ENCODE measurements at places on chromosomes 16 and 17.

- no peak for DNase-seq
Measured at GRCh38 chr17:31509095-31509804, 117.8 kb downstream of the RAB11FIP4 start.

GRCh38 chr16:50207652-50208051, 54.5 kb downstream of the TENT4B start:
- no peak for DNase-seq

- no peak for DNase-seq
Measured at GRCh38 chr17:52047086-52047485, 111.4 kb downstream of the CA10 start.

DNA sequence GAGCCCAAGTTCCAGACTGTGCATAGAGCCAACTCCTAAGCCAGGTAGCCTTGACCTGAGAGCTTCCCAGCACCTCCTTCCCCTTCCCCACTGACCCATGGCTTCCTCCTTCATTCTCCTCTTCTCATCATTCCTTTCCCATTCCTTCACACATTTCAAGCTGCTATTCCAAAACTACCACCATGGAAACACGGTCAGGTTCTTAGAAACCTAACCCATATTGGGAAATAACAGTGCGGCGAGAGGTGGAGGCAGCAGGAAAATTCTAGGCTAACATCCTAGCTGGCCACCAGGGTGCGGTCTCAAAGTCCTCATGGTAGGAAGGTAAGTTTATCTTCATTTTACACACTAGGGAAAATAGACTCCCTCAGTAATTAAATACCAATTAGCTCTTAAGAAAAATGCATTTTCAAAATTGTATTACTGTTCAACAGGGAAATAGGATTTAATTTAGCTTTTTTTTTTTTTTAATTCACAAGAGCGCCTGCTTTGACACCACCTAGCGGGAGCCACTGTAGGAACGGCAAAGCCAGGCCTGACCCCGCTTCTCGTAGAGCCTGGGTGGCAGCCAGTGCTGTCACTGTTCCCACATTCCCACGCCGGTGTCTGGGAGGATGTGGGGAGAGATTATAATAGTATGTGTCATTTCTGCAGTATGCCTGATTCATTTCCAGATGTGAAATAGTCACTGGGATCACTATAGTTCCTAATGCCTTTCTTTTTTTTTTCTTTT, 14.0 kb upstream of the SPHK1 start:
- no peak for DNase-seq

DNA sequence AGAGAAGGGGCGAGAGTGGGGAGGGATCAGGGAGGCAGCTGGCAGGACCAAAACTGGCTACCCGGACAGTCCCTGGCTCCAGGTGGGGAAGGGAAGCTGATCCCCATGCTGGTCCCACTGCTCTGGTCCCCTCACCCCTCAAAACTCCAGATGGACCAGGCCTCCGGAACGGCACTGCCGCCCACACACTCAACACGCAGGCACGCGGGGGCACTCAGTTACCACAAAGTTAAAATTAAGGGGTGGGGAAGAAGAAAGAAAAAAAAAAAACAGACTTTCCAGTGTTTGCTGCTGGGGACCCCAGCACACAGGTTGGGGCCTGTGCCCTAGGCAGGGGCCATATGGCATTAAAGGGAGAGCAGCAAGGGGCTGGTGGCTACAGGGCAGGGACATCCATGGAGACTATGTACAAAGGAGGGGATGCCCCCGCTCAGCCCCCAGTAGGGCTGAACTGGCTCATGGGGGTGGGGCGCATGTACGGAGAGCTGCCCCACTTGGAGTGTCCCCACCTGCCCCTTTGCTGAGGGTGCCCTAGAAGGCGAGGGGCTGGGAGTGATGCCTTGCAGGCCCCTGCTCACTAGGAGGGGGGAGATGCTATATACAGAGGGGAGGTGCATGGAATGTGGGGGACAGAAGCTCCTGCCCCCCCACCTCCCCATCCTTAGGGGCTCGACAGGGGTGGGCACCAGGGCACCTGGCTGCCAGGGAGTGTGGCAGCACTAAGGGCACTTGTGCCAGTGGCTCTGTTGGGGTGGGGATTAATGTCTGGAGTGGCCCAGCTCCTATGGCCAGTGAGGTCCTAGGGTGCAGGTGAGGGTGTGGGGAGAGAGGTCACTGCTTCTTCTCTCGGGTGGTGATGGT, 5.6 kb downstream of the TP53I13 start:
- DNase-seq: no peak

- DNase-seq: no peak
Measured at GRCh38 chr16:50318796-50319578, 49.8 kb downstream of the BRD7 start.

GRCh38 chr17:413016-413350, 60.4 kb upstream of the RPH3AL start:
- DNase-seq: no peak

- DNase-seq: no peak
Measured at GRCh38 chr17:16905593-16906191, 66.2 kb downstream of the TNFRSF13B start.

DNA sequence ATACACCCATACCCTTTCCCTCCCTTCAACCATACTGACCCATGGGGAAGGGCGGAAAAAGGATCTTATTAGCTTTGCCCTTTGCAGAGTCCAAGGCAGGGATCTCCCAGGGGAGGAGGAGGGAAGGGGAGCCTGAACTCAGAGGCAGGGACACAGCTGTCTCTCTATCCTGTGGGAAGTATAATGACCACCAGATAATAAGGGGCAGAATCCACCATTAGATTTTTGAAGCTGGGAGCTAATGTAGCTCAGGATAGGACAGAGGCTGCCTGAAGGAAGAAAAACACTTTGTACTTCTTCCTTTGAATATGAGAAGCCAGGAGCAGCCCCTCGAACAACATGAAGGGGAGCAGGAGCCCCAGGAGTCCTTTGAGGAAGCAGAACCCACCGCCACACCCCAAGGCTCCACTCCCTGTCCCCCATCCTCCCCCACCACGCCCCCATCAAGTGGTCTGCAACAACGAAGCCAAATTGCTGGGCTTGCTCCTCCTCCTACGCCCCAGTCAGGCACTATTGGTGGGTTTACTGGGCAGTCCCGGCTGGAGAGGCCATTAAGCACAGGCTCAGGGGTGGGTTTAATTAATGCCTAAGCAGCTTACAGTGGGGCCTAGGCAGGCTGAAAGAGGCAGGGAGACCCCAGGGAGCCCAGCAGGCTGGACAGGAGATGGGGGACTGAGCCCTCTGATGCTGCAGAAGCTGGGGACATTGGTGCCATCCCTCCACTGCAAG, 5.3 kb downstream of the MPP2 start:
- DNase-seq: no peak

GRCh38 chr16:47815655-47816054, 340.1 kb downstream of the ABCC12 start:
- DNase-seq: no peak

DNA sequence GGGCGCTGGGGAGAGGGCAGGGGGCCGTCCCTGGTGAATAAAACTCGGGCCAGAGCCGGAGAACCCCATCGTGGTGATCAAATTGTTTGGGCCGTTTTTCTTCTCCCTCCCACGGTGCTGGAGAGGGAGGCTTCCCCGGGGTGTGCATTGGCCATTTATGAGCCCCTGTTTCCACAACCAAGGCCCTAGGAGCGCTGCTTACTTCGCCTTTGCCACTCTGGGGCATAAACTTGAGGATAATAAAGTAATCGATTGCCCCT, 544 bp downstream of the CCP110 start:
- no peak for DNase-seq

DNA sequence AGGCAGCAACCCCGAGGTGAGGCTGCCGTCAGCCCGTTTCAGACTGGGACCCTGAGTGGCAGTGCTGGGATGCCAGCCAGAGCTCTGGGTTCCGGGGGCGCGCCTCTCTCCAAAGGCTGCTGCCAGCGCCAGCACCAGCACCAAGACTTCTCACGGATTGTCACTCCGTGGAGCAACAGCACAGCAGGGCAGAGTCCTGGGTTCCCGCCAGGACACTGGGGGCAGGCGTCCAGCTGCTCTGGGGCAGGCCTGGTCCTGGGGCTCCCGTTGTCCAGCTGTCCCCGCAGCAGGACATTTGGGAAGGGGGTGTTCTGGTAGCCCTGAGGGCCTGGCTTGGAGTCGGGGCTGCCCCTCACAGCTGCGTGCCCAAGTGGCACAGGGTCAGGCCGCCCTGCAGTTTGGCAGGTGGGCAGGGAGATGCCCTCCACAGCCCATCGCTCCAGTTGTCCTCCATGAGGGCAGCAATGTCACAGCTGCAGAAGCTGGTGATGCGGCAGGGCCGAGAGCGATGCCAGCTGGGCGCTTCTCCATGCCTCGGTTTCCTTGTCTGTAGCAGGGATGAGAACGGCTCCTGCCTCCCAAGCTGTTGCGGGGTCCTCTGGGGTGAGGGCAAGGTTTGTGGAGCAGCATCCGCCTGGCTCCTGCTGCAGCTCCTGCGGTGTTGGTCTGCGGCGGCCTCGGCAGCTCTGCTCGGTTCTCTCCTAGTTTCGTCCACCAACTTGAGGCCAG, 137.3 kb upstream of the CIBAR2 start:
- no peak for DNase-seq

DNA sequence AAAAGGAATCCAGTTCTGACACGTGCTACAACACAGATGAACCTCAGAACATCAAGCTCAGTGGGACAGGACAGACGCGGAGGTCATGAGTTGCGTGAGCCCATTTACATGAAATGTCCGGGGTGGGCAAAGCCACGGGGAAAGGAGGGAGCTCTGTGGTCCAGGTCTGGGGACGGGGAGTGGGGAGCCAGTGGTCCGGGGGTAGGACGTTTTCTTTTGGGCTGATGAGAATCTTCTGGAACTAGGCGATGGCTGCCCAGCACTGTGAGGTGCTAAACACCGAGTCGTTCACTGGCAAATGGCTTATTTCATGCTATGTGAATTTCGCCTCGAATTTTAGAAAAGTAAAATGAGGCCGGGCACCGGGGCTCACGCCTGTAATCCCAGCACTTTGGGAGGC, 2.6 kb upstream of the LMF1 start:
- no peak for DNase-seq

- DNase-seq: no peak
Measured at GRCh38 chr17:50123649-50124349, 6.2 kb downstream of the SAMD14 start.

GRCh38 chr16:62035115-62036092, 834 bp downstream of the CDH8 start:
- no peak for DNase-seq

DNA sequence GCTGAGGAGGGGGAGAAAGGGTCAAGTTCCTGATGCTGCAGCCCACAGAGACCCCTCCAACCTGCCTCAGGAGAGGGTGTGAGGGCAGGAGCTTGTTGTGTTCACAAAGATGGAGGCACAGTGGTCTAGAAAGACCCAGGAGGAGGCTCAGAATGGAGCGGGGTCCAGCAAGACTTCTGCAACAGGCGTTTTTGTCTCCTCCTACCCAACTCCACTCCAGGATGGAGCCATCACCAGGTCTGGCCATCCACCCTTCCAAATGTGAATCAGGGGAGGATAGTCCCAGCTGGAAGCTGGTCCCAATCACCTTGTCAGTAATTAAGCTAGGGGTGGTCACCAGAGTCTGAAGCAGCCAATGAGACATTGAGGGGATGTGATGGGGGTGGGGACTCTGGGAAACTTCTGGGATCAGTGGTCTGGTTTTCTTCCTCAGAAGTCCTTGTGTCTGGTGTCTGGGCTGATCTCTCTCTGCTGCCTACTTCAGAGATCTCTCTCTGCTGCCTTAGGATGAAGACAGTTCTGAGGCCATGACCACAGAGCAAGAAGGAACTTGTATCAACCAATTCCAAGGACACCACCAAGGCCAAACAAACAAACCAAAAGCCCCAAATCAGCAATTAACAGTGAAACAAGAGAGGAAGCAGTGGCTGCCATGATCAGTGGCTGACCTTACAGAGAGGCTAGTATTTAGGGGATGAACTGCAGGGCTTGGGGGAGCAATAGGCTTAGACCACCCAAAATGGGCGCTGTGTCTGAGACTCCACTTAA, 14.5 kb downstream of the CD300LB start:
- DNase-seq: no peak

DNA sequence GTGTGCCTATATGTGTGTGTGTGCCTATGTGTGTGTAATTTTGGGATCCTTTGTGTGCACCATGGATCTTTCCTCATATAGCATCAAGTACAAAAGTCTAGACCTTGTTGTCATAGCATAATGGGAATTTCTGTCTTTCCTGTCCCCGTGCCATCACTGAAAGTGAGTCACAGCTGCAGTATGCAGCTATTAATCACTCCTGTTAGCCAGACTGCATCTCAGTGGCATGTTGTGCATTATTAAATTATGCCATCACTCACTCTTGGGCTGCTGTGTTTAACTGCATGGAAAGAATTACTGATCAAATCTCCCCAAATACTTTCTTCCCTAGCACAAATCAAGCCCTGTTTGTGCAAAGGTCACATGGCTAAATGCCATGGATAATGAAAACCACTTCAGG, 92.4 kb downstream of the CBLN1 start:
- DNase-seq: no peak

- DNase-seq: no peak
Measured at GRCh38 chr17:33302394-33302793, 9.3 kb upstream of the ASIC2 start.

GRCh38 chr17:65115839-65116238, 21.3 kb upstream of the RGS9 start:
- no peak for DNase-seq

DNA sequence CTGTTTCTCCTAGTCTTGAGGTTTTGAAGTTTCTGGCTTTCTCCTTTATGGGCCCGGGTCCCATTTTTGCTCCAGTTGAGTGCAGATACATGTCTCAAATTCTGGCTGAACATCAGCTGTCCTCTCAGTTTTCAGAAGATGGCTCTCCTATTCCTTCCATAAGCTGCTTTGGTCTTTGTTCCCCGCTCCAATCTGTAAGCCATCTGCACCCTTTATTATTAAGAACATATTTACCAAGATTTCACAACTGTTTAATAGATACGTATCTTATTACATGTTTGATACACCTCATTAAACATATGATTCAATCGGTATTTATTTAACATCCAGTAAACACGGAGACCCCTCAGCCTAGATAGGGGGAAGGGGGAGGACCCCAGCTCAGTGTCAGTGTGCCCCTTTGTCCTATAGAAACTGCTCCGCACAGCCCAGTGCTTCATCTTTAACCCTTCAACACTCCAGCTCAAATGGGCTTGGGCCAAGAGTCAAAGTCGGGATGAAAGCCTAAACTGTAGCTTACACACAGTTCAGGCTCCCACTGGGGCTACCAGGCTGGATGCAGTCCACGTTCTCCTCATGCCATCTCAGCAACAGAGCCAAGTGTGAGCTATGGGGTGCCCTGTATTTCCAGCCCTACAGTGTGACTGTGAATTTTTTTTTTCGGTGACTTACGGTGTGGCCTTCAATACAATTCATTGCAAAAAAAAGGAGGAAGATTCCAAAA, 166.0 kb upstream of the ZFHX3 start:
- DNase-seq: no peak

DNA sequence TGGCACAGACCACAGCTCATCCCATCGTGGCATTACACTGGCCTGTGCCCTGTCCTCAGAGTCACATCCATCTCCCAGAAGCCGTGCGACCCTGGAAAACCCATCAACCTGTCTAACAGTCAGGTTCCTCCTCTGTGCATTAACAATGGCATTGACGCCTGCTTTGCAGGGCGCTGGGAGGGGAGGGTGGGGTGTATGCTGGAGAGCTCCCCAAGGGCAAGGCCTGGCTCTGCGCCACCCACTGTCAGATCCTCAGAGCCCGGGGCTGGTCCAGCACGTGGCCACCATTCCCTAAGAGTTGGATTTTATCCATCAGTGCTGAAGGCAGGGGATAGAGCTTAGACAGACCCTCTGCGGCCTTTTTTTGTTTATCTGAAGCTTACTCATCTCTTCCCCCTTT, 28.7 kb downstream of the NOS2 start:
- no peak for DNase-seq
